ENCODE measurements at places on chromosomes 11 and 22. TPM values are rescaled to one million over a fixed set of nuclear protein-coding genes. Genes with fewer than 3 reads are reported as not detected.

- no peak for DNase-seq
Observed at GRCh38 chr11:31106326-31106725, 263.2 kb downstream of the DCDC1 start.

MYRF gene
- 1.4 TPM for total RNA-seq

GRCh38 chr11:8213376-8213775, 44.6 kb upstream of the RIC3 start:
- no peak for DNase-seq

C11orf91 gene
- total RNA-seq, result not detected

DNA sequence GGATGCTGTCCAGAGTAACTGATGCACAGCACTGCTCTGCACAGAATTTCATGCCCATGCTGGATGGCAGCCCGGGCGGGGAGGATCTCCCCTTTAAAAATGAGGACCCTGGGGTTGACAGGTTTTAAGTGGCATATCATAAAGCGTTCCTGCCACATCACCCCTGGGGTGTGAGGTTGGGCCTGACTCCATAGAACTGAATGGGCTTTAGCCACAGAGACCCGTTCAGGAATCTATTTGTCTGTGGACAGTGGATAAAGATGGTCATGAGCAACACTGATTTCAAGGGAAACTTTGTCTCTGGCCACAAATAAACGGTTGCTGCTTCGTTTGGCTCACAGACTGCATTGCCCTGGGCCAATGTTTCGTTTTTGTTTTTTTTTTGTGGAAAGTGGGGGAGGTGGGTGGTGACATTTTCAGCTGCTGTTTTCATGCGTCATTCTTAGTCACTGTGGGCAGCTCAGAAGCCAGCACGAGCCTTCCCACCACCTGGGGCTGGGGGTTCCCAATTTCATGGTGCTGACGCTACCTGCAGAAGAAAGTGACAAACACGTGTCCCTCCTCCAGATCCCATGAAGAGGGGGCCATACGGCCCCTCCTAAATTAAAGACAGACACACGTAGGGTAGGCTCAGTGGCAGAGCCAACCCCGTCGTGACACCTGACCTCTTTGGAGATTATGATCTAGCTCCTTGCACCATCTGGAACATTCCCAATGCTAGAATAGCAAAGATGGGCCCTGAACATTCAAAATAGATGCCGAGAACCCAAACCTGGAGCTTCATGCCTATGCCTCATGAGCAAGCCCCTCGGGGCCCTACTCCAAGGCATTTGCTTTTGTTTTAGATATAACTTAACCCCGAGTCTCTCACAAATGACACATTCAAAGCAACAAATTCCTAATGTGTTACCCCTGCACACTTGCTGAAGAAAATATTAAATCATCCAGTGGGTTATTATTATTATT, 54.8 kb upstream of the PHF21B start:
- peak; percentile 85 for DNase-seq

DNA sequence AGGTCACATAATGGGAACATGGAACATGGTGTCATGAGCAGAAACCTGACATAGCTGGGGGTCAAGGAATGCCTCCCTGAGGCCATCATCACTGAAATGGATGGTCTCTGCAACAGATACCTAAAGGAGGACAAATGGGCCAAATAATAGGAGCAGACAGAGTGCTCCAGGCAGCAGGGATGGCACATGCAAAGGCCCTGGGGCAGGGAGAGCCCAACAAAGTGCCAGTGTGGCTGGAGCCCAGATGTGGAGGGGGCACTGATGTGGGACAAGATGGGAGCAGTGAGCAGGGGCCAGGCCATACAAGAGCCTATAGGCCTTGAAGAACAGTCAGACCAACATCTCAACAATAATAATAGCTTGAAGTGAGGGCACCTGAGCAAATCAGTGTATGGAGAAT, 497.8 kb downstream of the MN1 start:
- no peak for DNase-seq

GRCh38 chr22:20964799-20965103, 2.3 kb upstream of the AIFM3 start:
- DNase-seq, result no peak

DERL3 gene
- total RNA-seq, result not detected

DNA sequence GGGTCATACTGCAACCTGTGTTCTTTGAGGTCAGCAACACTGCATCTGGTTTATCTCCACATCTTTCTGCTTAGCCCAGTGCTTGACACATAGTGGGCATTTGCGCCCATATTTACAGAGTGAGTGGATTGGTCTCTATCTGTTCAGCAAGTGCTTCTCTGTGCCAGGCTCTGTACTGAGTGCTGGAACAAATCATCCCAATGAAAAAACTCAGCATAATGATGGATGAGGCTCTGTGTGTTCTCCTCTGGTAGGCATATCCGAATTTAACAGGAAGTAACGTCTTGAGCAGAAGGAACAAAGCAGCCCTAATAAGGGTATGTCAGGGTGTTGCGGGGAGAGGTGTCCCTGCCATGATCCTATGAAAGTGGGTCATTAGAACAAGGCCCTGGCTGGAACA, 46.0 kb downstream of the MCM5 start:
- DNase-seq, result no peak

DNA sequence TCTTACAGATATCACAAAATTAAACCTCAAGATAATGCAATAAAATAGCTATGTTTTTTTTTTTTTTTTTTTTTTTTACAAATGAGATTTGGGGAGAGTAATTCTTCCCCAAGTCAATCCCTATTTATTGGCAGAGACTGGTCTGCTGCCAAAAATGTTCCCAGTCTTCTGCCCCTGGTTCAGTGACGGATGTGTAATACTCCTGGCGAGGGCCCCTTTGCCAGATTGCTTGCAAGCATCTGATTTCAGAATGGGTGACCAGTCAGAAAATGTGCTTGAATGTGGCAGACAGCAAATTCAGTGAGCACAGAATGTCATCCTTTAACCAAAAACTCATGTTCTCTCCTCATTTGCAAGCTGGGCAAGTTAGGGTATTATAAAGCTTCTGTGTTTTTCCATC, 363.8 kb upstream of the MTNR1B start:
- DNase-seq, result no peak

Data from SJSA1 (cell line).